ENCODE measurements at places on chromosomes 11 and 22.

- DNase-seq, result no peak
Observed at GRCh38 chr22:38173641-38173906, 8.1 kb downstream of the PLA2G6 start.

GRCh38 chr11:57500515-57500914 lies 15.0 kb downstream of the SLC43A1 start:
- no peak for DNase-seq

- no peak for DNase-seq
Observed at GRCh38 chr11:69008737-69009440, 4.2 kb downstream of the MRGPRF start.

GRCh38 chr11:129312730-129313503 lies 62.7 kb upstream of the BARX2 start:
- no peak for DNase-seq

DNA sequence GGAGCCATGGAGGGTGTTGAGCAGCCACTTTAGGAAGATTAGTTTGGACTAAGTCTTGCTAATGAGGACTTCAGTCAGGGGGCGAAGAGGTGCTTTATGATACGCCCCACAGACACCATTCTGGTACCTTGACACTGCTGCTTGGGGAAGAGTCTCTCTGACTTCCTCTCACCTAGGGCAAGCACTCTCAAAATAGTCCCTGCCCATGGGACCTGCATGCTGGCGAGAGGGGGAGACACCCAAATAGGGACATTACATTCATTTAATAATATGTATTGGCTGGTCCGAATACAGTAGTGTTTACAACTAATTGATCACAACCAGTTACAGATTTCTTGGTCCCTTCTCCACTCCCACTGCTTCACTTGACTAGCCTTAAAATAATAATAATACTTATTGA lies 4.4 kb upstream of the CATSPERZ start:
- no peak for DNase-seq

- no peak for DNase-seq
Observed at GRCh38 chr11:36118084-36118483, 171.1 kb downstream of the COMMD9 start.

DNA sequence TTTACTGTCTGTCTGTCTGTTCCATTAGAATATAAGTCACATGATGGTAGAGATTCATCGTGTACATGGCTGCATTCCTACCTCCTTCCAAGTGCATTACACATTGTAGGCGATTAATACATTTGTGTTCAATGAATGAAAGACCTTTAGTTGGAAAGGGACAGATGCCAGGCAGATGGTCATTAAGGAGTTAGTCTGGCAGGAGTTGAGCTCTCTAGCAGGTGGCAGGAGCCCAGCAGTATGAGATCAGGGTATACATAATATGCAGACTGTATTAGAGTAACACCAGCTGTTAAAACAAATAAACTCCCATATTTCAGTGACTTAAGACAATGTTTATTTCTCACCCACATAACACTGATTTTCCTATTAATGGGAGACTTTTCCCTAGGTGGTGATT lies 147.7 kb upstream of the LARGE1 start:
- DNase-seq, result no peak

- no peak for DNase-seq
Observed at GRCh38 chr11:7495882-7496551, 10.7 kb downstream of the OLFML1 start.

DNA sequence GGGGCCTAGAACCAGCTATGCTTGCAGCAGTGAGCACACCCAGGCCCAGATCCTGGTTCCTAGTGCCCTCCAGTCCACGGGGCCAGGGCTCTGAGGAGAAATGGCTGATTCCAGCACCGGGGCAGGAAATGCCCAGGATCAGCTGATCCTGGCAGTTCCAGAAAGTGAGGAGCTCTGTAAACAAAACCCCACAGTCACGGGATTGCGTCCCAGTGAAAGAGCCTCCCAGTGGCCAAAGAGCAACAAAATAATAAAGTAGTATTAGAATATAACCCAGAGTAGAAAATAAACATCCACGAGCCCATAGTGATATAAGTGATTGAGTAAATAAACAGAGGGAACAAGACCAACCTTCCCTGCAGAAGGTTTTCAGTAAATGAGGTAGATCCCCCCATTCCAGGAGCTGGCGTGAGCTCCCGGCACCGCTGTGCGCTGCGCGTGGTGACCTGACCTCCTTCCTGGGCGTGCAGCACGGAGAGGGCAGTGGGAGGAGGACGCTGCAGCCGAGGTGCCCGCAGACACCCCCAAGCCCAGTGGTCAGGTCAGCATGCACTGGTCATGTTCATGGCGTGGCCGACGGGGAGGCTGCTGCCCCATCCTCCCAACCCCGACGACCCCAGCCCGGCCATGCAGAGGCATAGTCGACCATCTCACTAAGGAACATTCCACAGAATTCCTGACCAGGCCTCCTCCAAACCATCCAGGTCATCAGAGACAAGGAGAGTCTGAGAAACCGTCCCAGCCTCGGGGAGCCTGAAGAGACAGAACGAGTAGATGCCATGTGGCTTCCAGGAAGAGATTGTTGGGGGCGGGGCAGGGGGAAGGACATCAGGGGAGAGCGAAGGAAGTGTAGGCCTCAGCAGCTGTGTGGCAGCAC lies 19.8 kb downstream of the PTDSS2 start:
- no peak for DNase-seq

- no peak for DNase-seq
Observed at GRCh38 chr22:22823131-22823810, 64.3 kb upstream of the IGLL5 start.

- no peak for DNase-seq
Observed at GRCh38 chr22:19716041-19716828, 1.9 kb downstream of the SEPTIN5 start.

- DNase-seq, result no peak
Observed at GRCh38 chr11:64744544-64745188, 724 bp upstream of the RASGRP2 start.

GRCh38 chr11:75351791-75352587 lies 528 bp upstream of the ARRB1 start:
- peak; percentile 76 for DNase-seq

DNA sequence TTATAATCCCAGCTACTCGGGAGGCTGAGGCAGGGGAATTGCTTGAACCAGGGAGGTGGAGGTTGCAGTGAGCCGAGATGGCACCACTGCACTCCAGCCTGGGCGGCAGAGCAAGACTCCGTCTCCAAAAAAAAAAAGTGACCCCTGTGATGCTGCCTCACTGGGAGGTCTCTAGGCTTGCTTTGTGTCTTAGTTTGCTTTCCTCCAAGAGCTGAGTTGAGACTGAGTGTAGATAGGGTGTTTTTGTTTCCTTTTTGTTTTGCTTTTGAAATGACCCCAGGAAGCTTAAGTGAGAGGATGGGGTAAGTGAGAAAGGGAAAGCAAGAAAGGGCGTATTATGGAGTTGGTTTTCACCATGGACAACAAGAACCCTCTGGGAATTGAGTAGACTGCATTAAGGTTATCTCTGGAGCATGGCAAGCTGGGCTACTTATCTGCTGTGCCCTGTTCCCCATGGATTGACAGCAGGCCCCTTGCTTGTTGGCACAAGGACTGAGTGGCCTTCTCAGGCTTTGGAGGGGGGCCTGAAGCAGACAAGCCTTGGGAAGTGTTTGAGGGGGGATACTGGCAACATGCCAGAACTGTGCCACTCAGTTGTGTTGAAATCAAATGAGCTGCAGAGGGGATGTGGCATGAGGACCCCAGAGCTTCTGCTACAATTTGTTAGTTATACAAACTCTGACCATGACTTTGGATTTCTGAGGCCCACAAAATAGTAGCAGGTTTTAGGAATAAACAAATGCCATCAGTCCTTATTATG lies 300.6 kb upstream of the C11orf87 start:
- DNase-seq, result no peak

DNA sequence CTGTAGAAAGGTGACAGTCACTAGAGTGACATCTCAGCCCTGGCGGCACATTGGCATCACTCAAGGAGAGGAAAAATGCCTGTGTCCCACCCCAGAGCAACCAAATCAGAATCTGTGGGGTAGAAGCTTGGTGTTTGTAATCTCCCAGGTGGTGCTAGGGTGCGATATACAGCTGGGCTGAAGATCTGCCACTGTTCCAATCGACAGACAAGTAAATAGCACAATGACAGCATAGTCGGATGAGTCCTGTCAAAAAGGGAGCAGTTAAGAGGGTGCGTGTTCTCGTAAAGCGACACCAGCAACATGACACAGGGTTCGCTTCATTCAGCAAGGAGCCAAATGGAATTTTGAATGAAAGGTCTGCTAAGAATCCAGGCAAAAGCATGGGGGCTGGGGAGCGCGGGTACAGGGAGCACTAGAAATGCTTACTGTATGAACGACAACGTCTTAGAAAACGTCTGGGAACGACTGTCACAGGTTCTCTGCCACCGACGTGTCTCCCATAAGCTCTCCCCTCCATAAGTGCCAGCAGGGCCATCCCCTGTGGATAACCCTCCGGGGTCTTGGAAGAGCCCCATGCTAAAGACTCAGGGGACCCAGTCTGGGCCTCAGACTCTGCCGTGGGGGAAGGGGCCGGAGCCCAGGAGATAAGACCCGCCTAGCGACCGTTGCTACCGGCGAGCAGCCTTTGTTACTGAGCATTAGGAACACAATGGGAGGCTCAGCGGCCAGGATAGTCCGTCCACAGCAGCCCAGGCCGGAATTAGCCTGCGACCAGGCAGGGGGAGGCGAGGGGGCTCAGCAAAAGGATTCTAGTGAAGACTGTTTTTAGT lies 20.8 kb downstream of the ADA2 start:
- DNase-seq, result no peak

GRCh38 chr22:38613588-38613987 lies 42.6 kb downstream of the FAM227A start:
- DNase-seq, result no peak

- DNase-seq, result no peak
Observed at GRCh38 chr11:8709002-8709672, 26.5 kb downstream of the RPL27A start.

DNA sequence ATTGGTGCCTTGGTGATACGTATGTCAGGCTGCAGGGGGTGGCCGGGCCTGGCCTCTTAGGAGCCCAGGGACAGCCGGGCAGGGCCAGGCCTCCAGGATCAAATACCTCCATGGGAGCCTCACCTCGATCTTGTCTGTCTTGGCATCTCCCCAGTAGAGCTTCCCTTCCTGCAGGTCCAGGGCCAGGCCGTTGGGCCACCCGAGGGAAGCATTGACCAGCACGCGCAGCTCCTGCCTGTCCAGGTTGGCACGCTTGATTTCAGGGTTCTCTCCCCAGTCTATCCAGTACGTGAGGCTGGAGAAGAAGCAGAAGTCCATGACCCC lies 137.7 kb downstream of the CRYBB2 start:
- no peak for DNase-seq

- DNase-seq, result no peak
Observed at GRCh38 chr11:2263071-2263565, 7.3 kb downstream of the ASCL2 start.

- DNase-seq, result peak; percentile 75
Observed at GRCh38 chr22:40463017-40463631, 92.7 kb downstream of the SGSM3 start.

DNA sequence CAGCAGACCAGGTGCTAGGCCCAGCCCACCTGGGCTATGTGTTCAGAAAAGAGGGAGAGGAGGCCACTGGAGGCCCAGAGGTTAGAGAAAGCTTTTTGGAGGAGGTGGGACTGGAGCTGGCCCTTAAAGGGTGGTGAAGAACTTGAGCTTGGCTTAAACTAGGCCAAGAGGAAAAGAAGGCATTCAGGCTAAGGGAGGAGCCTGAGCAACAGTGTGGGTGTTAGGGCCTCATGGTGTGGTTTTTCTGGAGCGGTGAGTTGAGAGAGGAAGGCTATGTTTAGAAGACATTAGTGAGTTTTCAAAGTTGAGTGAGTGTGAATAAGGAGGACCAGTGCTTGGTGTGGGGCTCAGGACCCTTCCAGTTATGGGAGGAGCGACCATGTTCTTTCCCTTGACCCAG lies 6.2 kb downstream of the TAF6L start:
- DNase-seq, result no peak

GRCh38 chr11:46724088-46724487 lies 5.1 kb downstream of the F2 start:
- no peak for DNase-seq

DNA sequence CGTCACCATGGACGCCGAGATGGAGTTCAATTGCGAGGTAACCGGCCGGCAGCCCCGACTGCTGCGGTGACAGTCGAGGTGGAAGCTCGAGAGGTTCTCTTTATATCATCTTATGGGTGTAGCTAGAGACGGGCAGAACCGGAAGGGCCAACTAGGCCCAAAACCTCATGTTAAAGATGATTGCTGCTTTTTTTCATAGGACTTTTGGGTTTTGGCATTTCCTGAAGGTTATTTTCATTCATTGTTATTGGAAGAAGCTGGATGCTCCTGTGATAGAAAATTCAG lies 585 bp downstream of the NF2 start:
- no peak for DNase-seq

DNA sequence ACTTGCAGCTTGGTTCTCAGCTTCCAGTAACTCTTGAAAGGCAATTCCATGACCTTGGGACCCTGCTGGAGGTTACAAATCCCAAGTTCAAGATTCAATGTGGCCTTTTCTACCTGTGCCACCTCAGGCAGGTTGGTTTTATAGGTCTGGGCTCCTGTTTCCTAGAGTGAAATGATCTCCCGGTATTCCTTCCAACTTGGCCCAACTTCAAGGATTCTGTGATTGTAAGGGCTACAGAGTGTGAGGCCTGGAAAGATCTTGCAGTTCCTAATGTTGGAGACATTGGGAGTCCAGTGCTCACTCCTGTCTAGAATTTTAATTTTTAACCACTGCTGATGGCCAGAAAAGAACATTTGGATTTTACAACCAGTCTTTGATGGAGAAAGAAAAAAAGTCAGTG lies 91.6 kb downstream of the LDLRAD3 start:
- no peak for DNase-seq

GRCh38 chr11:50174189-50174588 lies 141.5 kb downstream of the OR4C45 start:
- no peak for DNase-seq

- no peak for DNase-seq
Observed at GRCh38 chr11:76708972-76709660, 38.6 kb upstream of the LRRC32 start.

- DNase-seq, result no peak
Observed at GRCh38 chr22:23098230-23098705, 27.9 kb downstream of the GNAZ start.

- DNase-seq, result no peak
Observed at GRCh38 chr22:29385748-29386147, 2.6 kb downstream of the AP1B1 start.

Measured in stimulated activated effector memory CD8-positive, alpha-beta T cell treated with anti-CD3 and anti-CD28 coated beads, Interleukin-12 subunit alpha, Interleukin-12 subunit beta, amount 100 ng/mL, for 72 hours (primary cell).